RCC 7860 (cell line): ENCODE measurements at places on chromosomes 6 and 20.

DNA sequence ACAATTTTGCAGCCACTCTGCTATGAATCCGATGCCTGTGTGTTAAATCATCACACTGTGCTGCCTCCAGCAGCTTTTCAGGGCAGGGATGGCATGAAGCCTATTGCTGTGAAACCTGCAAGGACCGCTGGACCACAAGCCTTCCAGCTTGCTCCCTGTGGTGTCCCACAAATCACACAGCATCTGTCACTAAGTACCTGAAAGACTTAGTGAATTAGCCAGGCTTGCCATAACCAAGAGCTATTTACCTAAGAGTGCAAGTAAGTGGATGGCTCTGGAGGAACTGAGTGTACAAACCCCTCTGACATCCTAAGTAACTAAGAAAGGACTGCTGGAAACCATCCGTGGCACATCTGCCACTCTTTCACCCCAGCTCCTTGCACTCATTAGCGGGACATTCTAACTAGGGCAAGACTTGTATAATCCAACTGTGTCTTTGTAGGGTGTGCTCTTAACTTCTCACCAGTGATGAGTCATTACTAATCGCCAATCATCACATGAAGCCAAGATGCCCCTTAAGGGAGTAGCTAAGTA lies 34.7 kb downstream of the FOXQ1 start:
- DNase-seq = no peak

GRCh38 chr6:17663226-17663625 lies 43.5 kb downstream of the NUP153 start:
- no peak for DNase-seq

GRCh38 chr6:42158011-42158410 lies 15.2 kb upstream of the GUCA1A start:
- no peak for DNase-seq

DNA sequence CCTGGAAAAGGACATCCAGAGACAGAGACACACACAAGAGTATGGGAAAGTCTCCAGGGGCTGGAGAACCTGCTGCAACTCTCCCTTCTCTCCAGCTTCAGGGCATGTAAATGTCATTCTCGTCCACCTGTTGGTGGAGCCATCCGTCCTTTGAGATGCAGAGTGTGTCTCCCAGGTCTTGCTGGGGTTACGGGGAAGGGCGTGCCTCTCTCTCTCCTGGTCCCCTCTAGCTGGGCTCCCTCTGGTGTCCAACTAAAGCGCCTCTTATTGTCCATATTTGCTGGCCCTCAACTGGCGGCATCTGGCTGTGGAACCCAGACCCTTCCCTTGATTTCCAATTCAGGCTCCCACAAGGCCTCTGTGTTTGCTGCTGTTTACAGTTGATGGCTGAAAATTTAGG lies 244.1 kb downstream of the BMP7 start:
- DNase-seq = no peak

DNA sequence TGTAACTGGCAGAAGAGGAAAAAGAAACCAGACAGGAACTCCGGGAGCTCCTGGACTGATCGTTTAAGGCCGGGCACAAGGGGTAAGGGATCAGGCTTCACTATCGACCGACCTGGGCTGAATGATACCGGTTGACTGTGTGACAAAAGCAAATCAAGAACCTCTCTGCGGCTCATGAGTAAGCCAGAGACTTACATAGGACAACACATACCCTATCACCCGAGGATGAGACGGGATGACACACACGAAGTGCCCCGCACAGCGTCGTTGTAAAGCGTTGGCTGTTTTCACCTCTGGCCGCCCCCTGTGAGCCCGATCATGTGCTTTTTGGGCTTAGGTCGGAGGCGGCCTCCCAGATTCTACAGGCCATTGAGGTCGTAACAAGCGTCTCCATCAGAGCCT lies 695 bp upstream of the TGIF2 start:
- DNase-seq = peak; percentile 42

- no peak for DNase-seq
These were observed 170.3 kb upstream of the FLRT3 start for GRCh38 chr20:14507711-14508110.

GRCh38 chr20:17681726-17682102 lies 328 bp downstream of the RRBP1 start:
- no peak for DNase-seq

DNA sequence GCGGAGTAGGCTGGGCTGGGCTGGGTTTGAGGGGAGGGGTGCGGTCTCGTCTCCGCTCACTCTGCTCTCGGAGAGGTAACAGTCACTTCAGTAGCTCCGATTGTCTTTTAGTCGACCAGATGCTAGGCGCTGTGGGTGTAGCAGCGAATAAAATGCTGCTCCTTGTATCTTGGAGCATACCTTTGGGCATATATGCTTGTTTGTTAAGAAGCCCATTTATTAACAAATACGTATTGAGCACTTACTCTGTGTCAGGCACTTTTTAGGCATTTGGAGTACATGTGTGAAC lies 545 bp downstream of the ACTR5 start:
- no peak for DNase-seq

DNA sequence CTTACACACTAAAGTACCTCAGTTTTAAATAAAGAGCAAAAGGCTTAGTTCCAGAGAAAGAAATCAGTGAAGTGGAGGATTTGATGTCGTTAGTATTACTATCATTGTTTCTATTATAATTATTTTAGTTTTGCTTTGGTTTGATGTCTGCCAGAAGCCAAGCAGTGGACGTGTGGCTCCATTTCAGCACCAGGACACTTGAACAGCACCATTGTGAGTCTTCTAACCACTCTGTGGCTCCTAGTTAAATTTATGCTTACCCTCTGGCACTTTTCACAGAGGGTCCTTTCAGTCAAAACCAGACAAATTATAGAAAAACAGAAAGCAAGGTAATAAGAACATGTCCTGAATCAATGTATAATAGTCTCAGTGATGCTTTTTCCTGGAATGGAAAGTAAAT lies 3.4 kb downstream of the COL9A1 start:
- no peak for DNase-seq

GRCh38 chr6:92176666-92177065 lies 1242.7 kb downstream of the EPHA7 start:
- DNase-seq = no peak

DNA sequence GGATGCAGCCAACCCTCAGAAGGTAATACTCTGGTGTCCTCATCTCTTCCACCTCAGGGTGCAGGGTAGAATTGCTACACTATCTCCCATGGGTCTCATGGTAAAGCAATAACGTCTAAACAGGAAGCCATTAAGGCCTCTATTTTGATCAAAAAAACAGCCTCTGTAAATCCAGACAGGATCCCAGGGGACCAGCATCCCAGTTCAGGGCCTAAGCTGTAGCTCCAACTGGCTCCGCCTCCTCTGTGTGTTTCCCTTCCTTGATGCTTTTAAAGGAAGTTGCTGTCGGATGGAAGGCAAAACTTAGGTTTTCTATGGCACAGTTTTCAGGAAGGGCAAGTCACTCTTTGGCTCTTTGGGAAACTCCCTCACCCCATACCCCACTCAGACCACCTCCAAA lies 222.0 kb downstream of the MAFB start:
- no peak for DNase-seq

DNA sequence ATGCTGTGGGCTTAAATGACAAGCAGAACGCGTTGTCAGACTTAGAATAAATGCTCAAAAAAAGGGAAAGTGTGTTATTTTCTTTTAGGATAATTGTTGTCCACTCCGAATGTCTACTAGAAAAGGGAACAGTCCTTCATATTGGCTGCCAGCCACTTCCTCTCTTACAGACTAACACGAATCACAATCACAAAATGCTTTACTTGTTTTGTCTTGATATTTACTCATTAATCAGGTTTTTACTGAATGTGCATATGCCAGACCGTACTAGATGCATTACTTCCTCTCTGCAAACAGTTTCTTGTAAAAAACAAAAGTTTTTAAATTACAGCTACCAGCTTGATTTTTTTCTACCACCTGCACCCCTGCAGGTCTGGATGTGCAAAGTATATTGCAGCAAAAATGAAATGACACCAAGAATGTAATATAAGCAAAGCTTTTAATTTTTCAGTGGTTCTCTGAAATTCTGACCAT lies 821 bp downstream of the DHX35 start:
- no peak for DNase-seq

DNA sequence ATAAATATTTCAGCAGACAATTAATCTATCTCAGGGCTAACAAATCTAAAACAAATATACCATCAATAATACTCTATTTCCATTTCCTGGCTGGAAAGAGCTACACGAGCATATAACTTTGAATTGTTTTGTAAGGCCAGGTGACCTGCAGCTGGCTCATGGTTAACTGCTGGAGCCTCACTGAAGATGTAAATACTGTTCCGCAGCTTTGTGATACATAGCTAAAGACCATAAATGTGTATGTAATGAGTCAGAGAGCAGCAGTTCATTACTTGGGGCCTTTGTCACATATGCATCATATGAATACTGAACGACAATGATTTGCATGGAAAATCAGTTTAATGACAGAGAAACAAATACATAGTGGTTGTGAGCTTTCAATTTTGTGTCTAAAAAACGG lies 109.4 kb upstream of the CCN2 start:
- peak; percentile 12 for DNase-seq

- DNase-seq = peak; percentile 11
These were observed 73.6 kb downstream of the MDGA1 start for GRCh38 chr6:37624121-37624520.

GRCh38 chr6:14882394-14883026 lies 363.4 kb upstream of the JARID2 start:
- DNase-seq = no peak

DNA sequence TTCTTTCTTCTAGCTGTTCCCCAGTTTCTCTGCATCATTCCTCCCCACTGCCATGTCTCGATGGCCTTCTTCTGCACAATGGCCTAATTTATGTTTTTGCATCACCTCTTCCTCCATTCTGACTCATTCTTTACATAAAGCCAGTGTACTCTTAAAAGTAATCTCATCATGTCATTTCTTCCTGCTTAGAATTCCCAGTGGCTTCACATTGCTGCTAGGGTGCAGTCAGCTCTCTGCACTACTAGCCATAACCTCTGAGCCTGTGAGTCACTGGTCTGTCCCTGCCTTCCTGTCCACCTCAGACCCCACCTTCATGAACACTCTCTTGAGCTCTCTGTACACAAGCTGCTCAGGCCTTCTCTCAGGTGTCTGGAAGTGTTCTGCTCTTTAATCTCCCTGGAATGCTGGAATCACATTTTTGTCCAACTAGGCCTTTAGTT lies 24.1 kb upstream of the TRIM27 start:
- peak; percentile 85 for DNase-seq

- DNase-seq = peak; percentile 49
These were observed 15.4 kb downstream of the IGF2R start for GRCh38 chr6:159984268-159984786.

DNA sequence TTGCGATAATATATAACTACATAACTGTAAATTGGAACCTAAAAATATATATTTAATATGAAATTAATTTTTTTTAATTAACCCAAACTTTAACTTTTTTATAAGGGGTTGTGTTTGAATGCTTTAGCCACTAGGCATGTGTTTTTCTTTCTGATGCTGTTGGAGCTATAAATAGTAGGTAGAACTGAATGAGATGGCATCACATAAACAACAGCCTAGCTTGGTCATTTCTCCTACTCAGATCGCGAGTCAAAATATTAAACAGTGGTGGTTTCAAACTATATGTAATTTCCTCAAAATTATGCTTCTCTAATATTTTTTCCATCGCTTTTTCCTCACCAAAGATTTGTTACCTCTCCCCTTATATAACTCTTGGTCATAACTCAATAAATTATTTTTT lies 243.2 kb downstream of the ARID1B start:
- DNase-seq = peak; percentile 5

GRCh38 chr6:166206510-166207283 lies 39.0 kb upstream of the TBXT start:
- DNase-seq = no peak
